ENCODE measurements at places on chromosomes 5 and 9. TPM values are rescaled to one million over a fixed set of nuclear protein-coding genes. Genes with fewer than 3 reads are reported as not detected.

The TPPP gene
- total RNA-seq = 5.7 TPM

The PCDHGB1 gene
- total RNA-seq = 1.7 TPM

The ANKRD20A1 gene
- total RNA-seq = 1.8 TPM

The SMIM32 gene
- not detected for total RNA-seq

The RNF208 gene
- total RNA-seq = 2.0 TPM

The EIF4E1B gene
- not detected for total RNA-seq

The GALNT10 gene
- total RNA-seq = 104 TPM

The PPP2CA gene
- 279 TPM for total RNA-seq

The PTGR1 gene
- 362 TPM for total RNA-seq

The RAB24 gene
- total RNA-seq = 29.3 TPM

The SAXO1 gene
- total RNA-seq = not detected

The RC3H2 gene
- total RNA-seq = 22.2 TPM

The MORN5 gene
- not detected for total RNA-seq

The NMUR2 gene
- total RNA-seq = not detected

The ALG2 gene
- total RNA-seq = 40.7 TPM

The PKD2L2 gene
- total RNA-seq = not detected

The LCN2 gene
- 3.9 TPM for total RNA-seq

The EGR1 gene
- 9.5 TPM for total RNA-seq

The MRNIP gene
- 13.9 TPM for total RNA-seq

The RNF180 gene
- total RNA-seq = 0.29 TPM

The OR13J1 gene
- not detected for total RNA-seq

The TMEM171 gene
- total RNA-seq = 6.4 TPM

The DNM1 gene
- total RNA-seq = 59.8 TPM

The CCIN gene
- not detected for total RNA-seq

The IFNE gene
- 2.1 TPM for total RNA-seq

The NR3C1 gene
- total RNA-seq = 34.5 TPM

The NUDT12 gene
- total RNA-seq = 1.5 TPM

The ABLIM3 gene
- 19.4 TPM for total RNA-seq

The FOXD4L4 gene
- 0.13 TPM for total RNA-seq

The PCDHGA3 gene
- total RNA-seq = not detected

The MARCOL gene
- not detected for total RNA-seq

The ENG gene
- 0.11 TPM for total RNA-seq

The C6 gene
- total RNA-seq = not detected

The CER1 gene
- not detected for total RNA-seq

The CCDC69 gene
- 1.0 TPM for total RNA-seq

The XPA gene
- total RNA-seq = 13.4 TPM

The SLC34A1 gene
- total RNA-seq = not detected

The ADGRD2 gene
- not detected for total RNA-seq

The GEMIN5 gene
- 21.6 TPM for total RNA-seq

The IL4 gene
- total RNA-seq = not detected

The TRPM6 gene
- total RNA-seq = 1.4 TPM

The LSM11 gene
- total RNA-seq = 3.5 TPM

The NDUFA8 gene
- 108 TPM for total RNA-seq

The SVEP1 gene
- 2.1 TPM for total RNA-seq

The SLC36A3 gene
- total RNA-seq = not detected

The PCDHGA12 gene
- not detected for total RNA-seq
